Stimulated activated CD4-positive, alpha-beta T cell treated with anti-CD3 and anti-CD28 coated beads, TNF-alpha, amount 100 ng/mL, for 1 hour (primary cell): ENCODE measurements at places on chromosomes 2 and 18.

GRCh38 chr2:124646166-124646815 is 621.2 kb downstream of the CNTNAP5 start:
- DNase-seq, result no peak

DNA sequence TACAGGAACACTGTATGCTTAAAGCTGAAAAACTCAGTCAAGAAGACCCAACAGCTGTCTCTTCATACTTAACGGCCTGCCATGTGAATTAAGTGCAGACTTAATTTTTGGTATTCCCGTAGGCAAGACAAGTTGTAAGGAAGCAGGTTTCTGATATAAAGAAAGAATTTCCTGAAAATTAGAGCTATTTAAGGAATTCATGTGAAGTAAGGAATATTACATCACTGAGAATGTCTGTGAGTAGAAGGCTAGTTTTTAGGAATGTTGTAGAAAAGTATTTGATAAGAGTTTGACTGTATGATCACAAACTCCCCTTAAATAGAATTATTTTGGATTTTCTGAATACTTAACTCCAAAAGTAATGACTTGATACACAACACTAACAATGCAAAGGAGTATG is 51.0 kb downstream of the WDR33 start:
- no peak for DNase-seq

GRCh38 chr2:45984896-45985473 is 312.2 kb upstream of the EPAS1 start:
- DNase-seq, result no peak

GRCh38 chr2:56014046-56014730 is 90.6 kb upstream of the EFEMP1 start:
- DNase-seq, result no peak

- no peak for DNase-seq
These were observed 146.4 kb downstream of the FTCDNL1 start for GRCh38 chr2:199704358-199705238.

- no peak for DNase-seq
These were observed 155.0 kb downstream of the TTC32 start for GRCh38 chr2:19746611-19747309.

DNA sequence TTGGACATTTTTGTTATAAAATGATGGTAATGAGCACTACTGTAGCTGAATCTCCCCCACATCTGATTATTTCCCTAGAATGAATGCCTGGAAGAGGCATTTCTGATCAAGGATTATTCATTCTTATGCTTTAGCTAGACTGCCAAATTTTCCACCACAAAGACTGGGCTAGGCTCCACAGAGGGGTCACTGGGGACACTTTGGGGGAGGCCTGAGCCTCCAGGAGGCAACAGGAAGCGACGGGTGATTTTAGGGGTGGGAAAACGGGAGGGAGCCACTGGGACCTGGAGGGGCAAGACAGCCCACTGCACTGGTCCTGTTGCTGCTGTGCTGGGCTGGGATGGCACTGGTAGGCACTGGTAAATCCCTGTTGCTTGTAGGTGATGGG is 2.4 kb upstream of the ASB1 start:
- no peak for DNase-seq

- no peak for DNase-seq
These were observed 99.5 kb downstream of the DTNA start for GRCh38 chr18:34809451-34810072.

DNA sequence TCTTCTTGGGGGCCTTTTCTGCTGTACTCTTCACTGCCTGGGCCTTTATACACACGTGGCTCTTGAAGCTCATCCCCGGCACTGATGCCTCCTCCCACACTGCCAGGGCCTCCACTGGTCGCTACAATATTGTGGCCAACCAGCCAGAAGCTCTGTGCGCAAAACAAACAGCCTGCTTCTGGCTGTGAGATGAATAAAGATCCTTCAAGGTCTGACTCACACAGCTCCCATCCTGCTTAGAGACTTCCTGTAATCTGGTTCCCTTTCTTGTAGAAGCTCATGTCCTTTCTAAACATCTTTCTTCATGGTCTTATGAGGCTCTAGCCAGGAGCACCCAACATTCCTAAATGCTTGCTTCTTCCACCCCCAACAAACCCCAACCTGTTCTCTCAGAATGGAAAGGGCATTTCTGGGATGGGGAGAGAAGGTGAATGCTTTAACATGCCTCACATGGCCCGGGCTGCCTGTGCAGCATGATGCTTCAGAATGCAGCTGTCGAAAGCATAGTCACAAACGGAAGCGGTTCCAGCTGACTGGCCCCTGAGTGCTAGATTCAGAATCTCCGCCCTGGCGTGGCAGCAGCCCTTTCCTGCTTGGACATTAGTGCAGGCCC is 24.6 kb downstream of the NRP2 start:
- no peak for DNase-seq

GRCh38 chr2:65490222-65490621 is 57.8 kb upstream of the SPRED2 start:
- DNase-seq, result no peak

GRCh38 chr18:21408681-21409080 is 166.6 kb downstream of the GREB1L start:
- DNase-seq, result no peak

GRCh38 chr18:55013685-55014084 is 54.4 kb upstream of the CCDC68 start:
- no peak for DNase-seq

- no peak for DNase-seq
These were observed at the start of gene IGFBP5 for GRCh38 chr2:216695401-216695821. TSS of gene IGFBP5 (minus strand) at chr2:216695549. CDS start at chr2:216694775, 774 bp downstream.

GRCh38 chr2:178093471-178093870 is 18.8 kb upstream of the RBM45 start:
- DNase-seq, result no peak

GRCh38 chr18:10265560-10266333 is 188.7 kb upstream of the APCDD1 start:
- no peak for DNase-seq

GRCh38 chr2:31922542-31923408 is 88.0 kb downstream of the MEMO1 start:
- DNase-seq, result no peak

DNA sequence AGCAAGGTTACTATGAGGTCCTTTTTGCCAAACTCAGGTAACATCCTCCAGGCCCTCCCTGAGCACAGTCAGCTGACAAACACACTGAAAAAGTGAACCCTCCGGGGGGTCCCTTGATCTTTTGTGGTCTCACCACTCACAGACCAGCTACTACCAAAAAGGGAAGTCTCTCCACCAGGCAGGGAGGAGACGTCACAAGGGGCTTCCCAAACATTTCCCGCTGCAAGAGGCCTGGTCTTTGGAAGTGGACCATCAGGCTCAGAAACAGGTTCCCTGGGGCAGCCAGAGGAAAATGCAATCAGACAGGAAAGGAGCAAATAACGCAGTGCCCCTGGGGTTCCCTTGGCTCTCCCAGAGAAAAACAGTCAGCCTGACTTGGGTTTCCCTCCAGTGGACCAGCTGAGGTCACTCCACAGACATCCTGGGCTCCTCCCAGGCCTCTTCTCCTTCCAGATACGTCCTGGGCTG is 38.7 kb upstream of the POMC start:
- DNase-seq, result no peak

- DNase-seq, result no peak
These were observed 128.5 kb downstream of the DCC start for GRCh38 chr18:52468496-52468895.

- no peak for DNase-seq
These were observed 11.4 kb downstream of the IL1F10 start for GRCh38 chr2:113079131-113079530.

DNA sequence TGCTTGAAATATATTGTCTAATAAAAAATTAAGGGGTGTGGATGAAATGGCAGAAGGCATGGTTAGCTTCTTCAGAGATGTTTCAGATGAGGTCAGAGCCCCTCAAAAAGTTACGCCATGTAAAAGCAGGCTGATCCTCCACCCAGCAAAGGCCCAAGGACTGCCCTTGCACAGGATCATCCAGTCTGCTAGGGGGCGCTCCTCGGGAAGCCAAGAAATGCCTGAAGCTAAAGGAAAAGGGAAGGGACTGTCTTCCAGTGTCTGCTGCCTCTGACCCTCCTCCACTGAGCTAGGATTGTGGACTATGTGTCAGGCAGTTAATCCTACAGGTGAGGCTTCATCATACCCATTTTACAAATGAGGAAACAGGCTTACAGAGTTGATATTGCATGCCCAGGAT is 33.8 kb upstream of the TEX51 start:
- DNase-seq, result no peak

- DNase-seq, result no peak
These were observed 17.4 kb upstream of the SCG2 start for GRCh38 chr2:223619486-223620129.

DNA sequence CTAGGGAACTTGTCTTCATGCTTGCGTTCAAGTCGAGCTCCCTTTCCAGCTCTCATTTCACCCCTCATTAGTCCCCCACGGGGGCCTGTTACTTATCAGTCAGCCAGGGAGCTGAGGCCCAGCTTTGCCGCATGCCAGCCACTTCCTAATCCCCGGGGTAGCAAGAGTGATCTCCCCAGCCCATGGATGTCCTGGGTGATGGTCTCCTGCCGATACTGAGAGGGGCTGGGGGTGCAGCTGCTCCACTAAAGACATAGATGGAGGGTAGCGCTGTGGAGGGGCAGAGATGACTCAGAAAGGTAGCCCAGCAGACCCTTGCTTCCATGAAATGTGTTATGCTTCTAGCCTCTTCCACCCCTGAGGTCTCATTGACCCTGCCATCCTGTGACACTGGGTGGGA is 314.0 kb upstream of the EPAS1 start:
- no peak for DNase-seq

- DNase-seq, result no peak
These were observed 13.7 kb upstream of the FHL2 start for GRCh38 chr2:105412584-105412983.

GRCh38 chr2:106745468-106745867 is 140.5 kb downstream of the ST6GAL2 start:
- no peak for DNase-seq

DNA sequence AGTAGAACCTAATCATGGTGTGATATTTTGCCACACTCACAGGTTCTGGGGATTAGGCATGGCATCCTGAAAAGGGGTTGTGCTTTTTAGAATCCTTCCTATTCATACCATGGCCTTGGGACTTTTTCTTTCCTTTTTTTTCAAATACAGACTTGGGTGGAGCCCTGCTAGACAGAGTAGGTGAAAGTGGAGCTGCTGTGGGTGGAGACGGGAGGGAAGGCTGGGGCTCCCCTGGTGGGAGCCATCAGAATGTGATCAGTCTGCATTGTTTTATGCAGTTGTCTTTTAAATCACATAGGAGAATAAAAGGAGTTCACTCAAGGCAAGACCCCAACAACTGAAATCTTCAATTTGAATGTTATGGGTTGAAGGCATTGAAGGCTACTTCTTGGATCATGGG is 130.2 kb downstream of the VAPA start:
- no peak for DNase-seq

DNA sequence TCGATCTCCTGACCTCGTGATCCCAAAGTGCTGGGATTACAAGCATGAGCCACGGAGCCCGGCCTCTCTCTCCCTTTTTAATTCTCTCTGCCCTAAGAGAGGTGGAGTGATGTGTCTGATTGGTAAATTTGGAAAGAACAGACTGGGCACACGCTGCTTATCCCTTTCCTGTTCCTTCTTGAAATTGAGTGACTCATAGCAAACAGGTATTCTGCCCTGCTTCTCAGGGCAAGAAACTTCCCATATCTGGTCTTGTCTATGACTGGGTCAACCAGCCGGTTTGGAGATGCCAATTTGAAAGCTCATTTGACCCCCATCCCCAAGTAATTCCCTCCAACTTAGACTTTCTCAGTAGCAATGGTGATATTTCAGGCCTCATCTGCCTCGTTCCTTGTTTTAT is 15.0 kb downstream of the LYPD1 start:
- no peak for DNase-seq

GRCh38 chr2:214226061-214226460 is 184.8 kb upstream of the VWC2L start:
- DNase-seq, result no peak

DNA sequence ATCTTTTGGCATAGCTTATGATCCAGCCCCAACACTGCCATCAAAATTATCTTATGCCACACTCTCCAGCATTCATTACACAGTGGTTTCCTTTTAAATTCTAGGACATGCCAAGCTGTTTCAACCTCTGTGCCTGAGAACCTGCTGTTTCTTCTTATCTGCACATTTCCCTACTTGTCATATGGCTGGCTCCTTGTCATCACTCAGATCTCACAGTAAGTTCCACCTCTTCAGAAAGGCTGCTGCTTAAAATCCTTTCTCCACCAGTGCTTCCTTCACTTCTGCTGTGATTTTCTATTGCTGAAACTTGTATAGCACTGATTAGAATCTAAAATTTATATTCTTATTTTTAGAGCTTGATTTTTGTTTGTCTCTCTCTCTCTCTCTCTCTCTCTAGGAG is 43.4 kb downstream of the MC4R start:
- no peak for DNase-seq

DNA sequence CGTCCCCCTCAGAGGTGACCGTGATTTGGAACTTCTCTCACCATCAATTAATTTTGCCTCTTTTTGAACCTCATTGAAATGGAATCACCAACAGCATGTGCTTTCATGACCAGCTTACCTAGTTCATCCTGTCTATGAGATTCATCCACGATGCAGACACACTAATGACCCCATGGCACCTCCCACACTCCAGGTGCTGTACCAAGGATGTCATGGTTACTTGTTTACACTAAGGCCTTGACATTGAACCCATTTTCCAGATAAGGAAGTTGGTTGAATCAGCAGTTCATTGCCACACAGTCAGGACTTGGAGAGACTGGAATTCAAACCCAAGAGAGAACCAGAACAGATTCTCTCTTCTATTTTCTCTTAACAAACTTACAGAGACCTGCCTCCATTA is 139.0 kb downstream of the ZFP36L2 start:
- no peak for DNase-seq

GRCh38 chr2:27379383-27379835 is 1.1 kb downstream of the ZNF513 start:
- DNase-seq, result no peak

GRCh38 chr2:31268344-31268743 is 34.4 kb downstream of the EHD3 start:
- no peak for DNase-seq

- DNase-seq, result no peak
These were observed 1234.4 kb downstream of the CNTNAP5 start for GRCh38 chr2:125259451-125259850.
